ENCODE measurements at places on chromosomes 16 and 17.

GRCh38 chr16:84769416-84769815 is 50.4 kb upstream of the CRISPLD2 start:
- no peak for DNase-seq

DNA sequence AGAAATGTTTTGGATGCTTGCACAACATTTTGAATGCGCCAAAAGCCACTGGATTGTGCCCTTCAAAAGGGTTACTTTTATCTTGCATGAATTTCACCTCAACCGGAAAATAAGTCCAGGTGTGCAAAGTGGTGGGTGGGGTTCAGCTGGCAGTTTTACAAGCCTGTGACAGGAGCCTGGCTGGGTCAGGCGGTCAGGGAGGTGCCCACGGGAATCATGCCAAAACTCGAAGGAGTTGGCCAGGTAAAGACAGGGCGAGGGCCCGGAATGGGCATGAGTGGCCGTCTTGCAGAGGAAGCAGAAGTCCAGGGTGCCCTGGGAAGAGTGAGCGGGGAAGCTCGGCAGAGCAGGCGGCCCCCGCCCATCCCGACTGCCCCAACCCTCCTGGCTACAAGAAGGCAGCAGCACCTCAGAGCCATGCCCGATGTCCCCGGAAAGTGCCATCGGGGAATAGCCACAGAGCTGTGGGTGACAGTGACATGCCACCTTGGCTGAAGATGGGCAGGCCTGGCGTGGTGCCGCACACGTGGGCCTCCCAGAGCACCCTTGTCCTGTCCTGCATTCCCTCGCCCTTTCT is 19.1 kb upstream of the CACNG1 start:
- DNase-seq: no peak

- no peak for DNase-seq
Observed at GRCh38 chr17:59751955-59752413, 44.5 kb downstream of the VMP1 start.

- DNase-seq: peak; percentile 73
Observed at GRCh38 chr17:72556944-72557826, 436.4 kb downstream of the SOX9 start.
